ENCODE measurements at places on chromosomes 7 and 10.

- no peak for DNase-seq
Observed at GRCh38 chr10:35493196-35494118, 111.7 kb upstream of the GJD4 start.

GRCh38 chr7:68041554-68041953 is 1044.9 kb downstream of the TYW1 start:
- no peak for DNase-seq

DNA sequence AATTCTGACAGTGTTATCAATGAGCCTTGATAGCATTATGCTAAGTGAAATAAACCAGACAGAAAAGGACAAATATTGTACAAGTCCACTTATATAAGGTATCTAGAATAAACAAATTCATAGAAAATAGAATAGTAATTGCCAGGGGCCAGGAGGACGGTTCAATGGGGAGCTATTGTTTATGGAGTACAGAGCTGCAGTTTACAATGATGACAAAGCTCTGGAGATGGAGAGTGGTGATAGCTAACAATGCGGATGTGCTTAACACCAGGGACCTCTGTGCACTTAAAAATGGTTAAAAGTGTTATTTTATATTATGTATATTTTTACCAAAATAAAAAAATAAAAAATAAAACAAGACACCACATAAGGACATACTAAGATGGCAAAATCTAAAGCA is 46.1 kb upstream of the ZNF33B start:
- DNase-seq, result no peak

DNA sequence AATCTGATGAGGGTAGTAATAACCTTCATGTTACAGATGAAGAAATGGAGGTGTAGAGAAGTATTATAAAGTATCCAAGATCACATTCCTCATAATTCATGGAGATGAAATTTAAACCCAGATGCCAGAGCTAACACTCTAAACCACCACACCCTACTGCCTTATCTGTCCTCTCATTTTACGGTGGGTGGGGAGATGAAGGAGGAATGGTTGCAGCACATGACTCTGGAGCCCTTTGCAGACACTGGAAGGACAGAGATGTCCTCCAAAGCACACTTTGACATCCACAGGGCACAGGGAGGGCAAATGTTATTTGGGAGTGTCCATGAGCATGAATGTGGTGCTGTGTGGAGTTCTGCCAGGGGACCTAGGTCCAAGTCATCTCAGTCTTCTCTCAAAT is 1.1 kb downstream of the PLEKHS1 start:
- DNase-seq, result no peak

GRCh38 chr10:91804126-91804510 is 5.9 kb downstream of the TNKS2 start:
- no peak for DNase-seq

GRCh38 chr10:10774416-10774815 is 243.3 kb upstream of the CELF2 start:
- DNase-seq, result no peak

DNA sequence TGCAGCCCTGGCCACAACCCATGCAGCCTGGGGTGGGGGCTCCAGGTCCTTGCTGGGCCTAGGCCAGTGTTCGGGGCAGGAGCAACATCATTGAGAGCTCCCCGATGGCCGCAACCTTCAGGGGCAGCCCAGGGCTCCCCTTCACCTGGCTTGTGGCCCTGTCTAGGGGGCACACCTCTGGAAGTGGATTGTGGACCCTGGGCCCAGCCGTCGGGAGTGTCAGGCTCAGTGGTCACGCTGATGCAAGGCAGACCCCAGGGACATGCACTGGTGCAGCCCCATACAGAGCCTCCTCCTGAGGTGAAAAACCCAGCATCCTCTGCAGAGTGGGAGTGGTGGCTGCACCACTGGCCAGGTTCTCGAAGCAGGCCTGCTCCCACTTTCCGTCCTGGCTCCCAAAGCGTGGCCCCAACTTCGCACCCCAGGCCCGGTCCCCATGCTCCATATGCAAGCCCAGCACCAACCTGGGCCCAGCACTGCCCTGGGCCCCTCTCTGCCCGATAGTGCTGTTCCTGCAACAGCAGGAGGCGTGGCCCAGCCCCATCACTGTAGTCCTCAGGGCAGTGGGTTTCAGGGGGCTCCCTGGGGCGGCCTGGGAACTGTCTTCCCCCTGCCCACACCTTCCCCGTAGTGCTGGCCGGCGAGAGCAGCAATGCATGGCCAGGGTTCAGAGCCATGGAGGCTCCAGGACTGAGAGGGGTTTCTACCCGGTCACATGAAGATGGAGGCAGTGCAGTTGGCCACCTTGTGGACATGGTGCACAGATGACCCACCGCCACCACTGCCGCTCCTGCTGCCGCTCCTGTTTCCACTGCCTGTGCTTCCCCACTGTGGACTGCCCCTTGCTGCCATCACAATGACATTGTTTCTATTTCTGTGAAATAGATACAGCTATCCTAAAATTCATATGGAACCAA is 303.9 kb upstream of the NRG3 start:
- no peak for DNase-seq

- DNase-seq, result no peak
Observed at GRCh38 chr10:61801484-61801883, 100.0 kb upstream of the ARID5B start.

GRCh38 chr7:143323653-143324052 is 7.7 kb downstream of the CLCN1 start:
- DNase-seq, result no peak

DNA sequence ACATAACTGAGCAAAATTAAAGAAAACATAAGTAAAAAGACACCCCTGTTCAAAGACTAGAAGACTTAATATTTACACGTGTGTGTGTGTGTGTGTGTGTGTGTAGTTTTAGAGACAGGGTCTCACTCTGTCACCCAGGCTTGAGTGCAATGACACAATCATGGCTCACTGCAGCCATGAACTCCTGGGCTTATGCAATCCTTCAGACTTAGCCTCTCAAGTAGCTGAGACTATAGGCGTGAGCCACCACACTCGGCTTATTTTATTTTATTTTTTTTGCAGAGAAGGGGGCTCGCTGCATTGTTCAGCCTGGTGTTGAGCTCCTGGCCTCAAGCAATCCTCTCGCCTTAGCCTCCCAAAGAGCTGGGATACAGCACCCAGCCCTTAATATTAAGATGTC is 90.3 kb downstream of the JMJD1C start:
- no peak for DNase-seq

All from stimulated activated CD8-positive, alpha-beta memory T cell treated with anti-CD3 and anti-CD28 coated beads, Interleukin-7, amount 100 ng/mL, for 24 hours (primary cell).